ENCODE measurements at places on chromosomes 3 and 15.

DNA sequence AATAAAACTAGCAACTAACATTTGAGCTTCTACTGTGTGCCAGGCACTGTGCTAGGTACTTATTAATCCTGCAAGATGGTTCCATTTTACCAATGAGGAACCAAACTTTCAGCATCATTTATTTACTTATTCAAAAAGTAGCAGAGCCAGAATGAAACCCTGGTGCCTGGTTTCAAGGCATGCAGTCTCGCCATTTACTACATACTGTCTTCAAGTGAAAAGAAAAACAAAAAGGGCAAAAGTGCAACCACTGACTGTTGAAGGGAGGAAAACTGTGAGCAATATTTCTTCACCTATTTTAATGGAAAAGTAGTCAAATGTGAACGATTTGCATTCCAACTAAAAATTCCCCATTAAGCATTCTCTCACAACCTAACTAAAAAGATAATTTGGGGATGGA, 8.7 kb downstream of the DCUN1D1 start:
- DNase-seq, result no peak

GRCh38 chr3:100753846-100754245, 44.6 kb downstream of the TFG start:
- no peak for DNase-seq

- DNase-seq, result no peak
Observed at GRCh38 chr3:127949446-127950055, 34.5 kb downstream of the KBTBD12 start.

DNA sequence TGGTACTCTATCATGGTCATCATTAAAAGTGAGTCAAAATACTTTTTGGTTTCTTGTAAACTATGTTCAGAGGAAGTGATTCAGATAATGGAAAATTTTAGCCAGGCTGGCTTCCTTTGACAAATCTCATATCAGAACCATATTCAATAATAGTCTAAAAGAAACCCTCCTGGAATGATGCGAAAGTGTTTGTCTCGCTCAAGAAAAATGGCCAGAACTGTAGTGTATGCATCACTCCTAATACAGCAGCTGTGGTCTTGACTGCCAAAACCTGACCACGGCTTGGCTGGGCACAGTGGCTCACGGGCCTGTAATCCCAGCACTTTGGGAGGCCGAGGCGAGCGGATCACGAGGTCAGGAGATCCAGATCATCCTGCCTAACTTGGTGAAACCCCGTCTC, 35.6 kb upstream of the KCNMB2 start:
- DNase-seq, result no peak

- no peak for DNase-seq
Observed at GRCh38 chr3:25727316-25727715, 55.9 kb downstream of the NGLY1 start.

GRCh38 chr15:78023081-78023665, 54.3 kb downstream of the TBC1D2B start:
- DNase-seq, result no peak

DNA sequence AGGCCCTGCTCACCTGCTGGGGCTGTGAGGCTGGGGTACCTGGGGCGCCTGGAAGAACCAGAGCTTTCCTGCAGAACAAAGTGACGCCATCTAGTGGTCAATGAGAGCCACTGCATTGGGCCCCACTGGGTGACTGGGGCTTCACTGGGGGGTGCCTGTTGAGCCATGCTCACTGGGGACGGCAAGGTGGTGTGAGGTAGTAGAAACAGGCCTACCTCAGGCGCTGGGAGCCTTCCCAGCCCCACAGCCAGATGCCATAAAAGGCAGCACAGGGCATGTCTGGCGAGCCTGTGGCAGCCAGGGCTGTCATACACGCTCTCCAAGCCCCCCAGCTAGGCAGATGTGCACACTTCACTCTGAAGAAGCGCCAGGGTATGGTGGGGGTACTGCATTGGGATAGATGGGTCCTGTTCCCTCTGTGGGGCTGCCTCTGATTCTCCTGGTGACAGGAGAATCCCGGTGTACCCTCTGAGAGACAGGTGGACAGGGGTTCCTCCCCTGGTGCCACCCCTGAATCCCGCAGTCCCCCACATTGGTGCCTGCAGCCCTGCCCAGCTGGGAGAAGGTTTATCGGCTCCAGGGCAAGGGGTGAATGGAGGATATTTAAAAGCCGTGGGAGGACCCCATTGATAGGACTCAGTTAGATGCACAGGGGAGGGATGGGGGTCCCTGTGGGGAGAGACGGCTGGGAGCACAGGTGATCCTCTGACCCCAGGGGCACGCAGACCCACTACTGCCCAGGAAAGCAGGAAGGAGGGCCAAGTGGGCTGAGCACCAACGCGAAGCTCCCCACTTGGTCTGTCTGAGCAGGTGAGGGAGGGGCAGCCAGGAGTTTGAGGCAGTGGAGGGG, 178.8 kb downstream of the NSMCE3 start:
- DNase-seq, result peak; percentile 46

DNA sequence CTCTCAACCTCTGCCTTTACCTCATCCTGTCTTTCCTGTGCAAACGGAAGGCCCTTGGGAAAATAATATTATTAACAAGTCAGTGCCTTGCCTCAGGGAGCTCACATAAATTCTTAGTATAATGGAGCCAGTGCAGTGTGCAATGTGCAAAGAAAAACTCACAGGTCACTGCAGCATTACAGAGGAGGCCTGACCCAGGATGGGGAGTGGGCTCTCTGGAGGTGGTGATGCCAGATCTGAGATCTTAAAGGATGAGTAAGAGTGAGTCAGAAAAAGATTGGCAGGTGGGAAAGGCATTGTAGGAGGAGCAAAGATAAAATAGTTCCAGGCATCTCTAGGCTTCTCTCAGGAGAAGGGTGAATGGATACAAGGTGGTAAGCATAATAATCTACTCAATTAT, 185.6 kb upstream of the ADAMTS9 start:
- no peak for DNase-seq

DNA sequence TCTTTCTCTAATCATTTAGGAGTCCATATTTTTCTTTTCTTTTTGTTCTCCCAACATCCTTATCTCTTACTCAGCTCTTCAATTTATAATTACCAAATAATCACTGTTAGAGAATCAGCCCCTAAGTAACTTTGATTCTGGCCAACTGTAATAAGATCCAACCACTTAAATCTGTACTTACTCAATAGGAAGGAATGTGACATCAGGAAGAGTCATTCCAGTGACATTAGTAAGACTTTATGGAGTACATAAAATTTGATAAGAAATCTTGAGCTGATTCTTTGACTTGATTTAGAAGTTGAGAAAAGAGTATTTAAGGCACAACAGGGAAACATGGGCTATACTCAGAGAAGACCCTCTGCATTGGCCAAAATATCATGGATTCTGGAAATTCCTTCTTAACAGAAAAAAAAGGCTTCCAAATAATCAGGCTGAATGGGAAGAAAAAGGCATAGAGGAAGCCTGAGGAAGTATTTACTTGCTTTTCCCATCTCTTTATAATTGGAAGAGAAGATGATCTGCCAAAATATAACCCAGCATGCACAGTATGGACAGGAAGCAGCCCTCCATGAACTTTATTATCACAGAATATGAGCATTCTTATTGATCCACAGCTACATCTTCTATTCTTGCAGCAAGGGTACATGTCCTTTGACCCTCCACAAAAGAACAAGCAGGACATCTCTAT, 289.7 kb upstream of the TPRG1 start:
- no peak for DNase-seq

- peak; percentile 62 for DNase-seq
Observed at GRCh38 chr15:82108489-82109078, 62.8 kb upstream of the MEX3B start.

DNA sequence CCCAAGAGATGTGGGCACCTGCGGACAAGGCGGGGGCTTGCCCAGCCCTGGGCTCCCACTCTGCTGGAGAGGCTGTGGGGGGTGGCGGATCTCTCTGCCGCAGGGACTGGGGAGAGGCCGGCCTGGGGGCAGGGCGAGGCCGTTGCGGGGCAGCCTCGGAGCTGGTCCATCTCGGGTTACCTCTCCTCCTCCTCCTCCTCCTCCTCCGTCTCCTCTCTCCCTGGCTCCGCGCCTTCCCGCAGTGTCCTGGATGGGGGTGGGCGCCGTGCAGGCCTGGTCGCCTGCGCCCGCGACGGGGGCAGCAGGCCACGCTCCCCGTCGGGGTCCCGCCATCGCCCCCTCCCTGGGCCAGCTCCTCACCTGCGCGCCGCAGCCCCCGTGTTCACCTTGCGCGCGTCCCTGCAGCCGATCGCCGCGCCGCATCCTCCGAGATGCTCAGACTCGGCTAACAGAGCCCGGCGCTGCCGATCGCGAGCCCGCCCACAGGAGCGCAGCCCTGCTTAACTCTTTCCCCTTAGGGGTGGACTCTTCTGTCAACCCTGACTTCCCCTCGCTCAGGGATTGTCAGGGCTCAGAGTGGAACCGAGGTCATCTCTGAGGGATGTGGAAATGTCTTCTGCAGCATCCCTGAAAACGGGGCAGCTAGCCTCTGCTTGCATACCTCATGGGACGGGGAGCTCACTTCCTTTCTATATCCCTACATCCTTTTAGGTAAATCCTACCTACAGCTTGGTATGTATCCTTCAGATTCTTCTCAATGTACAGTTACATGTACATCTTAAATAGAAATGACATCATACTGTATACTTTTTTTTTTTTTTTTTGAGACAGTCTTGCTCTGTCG, at the start of gene PRRT3:
Gene PRRT3, minus strand, starts transcription at position 447 of the 844 bp plus-strand sequence. CDS start 2,293 bp downstream, outside the sequence.
- DNase-seq, result peak; percentile 52

GRCh38 chr3:174216019-174216418, 643.1 kb upstream of the NAALADL2 start:
- no peak for DNase-seq

- no peak for DNase-seq
Observed at GRCh38 chr3:105613120-105613519, 246.4 kb downstream of the ALCAM start.

DNA sequence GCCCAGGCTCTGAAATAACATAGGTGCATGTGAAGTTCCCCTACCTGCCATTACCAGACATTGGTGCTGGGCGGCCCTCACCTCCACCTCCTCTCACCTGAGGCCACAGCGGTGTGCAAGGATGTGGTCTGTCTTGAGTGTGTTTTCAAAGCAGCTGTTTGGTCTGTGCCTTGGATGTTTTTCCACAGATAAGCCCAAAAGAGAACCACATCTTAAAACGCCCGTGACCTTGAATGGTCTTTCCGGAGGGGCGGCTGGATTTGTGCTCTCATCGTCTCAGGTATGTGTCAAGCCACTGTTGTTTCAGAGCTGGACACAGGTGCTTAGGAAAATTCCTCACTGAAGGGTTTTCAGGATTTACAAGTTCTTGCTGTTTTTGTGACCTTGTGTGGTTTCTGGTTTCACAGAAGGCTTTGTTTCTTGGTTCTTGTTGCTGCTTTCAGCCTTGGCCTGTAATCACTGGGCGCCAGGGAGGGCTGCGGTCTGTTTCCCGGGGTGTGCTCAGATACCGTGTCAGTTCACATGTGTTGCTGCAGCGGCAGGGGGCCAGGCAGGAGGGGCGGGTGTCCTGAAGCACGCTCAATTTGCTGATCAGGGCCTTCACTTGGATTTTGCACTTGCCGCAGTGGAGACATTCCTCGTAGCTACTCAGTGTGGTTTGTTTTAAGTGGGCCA, 128.4 kb downstream of the IGF1R start:
- DNase-seq, result no peak

GRCh38 chr3:161822291-161822690, 325.7 kb downstream of the OTOL1 start:
- no peak for DNase-seq

DNA sequence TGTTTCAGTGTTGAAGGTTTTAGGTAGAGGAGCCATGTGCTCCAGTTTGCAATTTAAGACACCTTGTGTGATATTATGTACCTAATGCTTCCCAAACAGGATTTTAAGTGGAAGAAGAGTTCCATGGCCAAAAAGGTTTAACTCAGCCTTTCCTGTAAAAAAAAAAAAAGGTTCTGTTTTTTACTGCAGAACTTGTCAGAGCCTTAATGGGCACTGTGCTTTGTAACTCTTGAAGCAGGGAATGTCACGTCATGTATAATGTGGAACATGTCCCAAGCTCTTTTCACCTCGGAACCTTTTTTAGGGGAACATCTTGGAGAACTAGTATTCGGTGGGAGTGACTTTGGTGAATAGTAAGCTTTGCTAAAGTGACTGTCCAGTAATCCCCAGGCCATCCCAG, 31.6 kb downstream of the PSMD6 start:
- DNase-seq, result no peak

GRCh38 chr3:126529585-126530170, 5.7 kb downstream of the CHST13 start:
- DNase-seq, result no peak

- DNase-seq, result no peak
Observed at GRCh38 chr15:94370206-94370935, 139.0 kb downstream of the MCTP2 start.

- no peak for DNase-seq
Observed at GRCh38 chr3:194562986-194563385, 70.2 kb downstream of the TMEM44 start.

- DNase-seq, result no peak
Observed at GRCh38 chr3:120265989-120266388, 19.0 kb downstream of the GPR156 start.

GRCh38 chr3:125219261-125219701, 6.7 kb upstream of the SLC12A8 start:
- no peak for DNase-seq

DNA sequence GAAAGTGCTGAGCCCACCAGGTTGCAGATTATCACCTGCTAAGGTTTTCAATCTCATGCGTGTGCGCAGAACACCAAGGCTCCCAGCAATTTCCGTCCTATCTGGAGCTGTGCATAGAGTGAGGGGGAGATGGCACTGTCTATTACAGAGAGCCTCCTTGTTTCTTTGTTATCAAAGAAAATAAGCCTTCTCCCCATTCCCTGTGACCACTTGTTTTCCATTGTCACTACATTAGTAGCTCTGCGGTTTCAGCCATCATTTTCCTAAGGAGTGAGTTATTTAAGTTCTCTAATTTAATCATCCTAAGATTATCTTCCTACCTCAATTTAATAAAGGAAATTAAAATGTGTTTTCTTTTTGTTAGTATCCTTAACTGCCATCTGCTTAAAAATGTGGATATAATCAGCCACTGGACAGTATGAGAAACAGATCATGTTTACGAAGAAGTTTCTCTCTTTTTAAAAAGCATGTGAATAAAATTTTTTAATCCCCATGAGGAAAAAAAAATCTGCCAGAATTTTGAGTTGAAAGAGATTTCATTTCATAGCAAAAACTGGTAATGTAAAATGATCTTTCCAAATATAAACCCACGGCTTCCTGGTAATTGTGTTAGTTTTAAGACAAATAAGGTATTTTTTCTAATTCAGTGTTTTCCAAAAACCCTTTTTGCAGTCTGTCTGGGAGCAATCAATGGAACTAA, 172.3 kb upstream of the UBE2E1 start:
- DNase-seq, result no peak

- DNase-seq, result no peak
Observed at GRCh38 chr15:65553691-65554090, 23.4 kb downstream of the HACD3 start.

- no peak for DNase-seq
Observed at GRCh38 chr15:50355980-50356379, 982 bp upstream of the GABPB1 start.

GRCh38 chr15:57245130-57245529, 131.2 kb upstream of the CGNL1 start:
- DNase-seq, result no peak

DNA sequence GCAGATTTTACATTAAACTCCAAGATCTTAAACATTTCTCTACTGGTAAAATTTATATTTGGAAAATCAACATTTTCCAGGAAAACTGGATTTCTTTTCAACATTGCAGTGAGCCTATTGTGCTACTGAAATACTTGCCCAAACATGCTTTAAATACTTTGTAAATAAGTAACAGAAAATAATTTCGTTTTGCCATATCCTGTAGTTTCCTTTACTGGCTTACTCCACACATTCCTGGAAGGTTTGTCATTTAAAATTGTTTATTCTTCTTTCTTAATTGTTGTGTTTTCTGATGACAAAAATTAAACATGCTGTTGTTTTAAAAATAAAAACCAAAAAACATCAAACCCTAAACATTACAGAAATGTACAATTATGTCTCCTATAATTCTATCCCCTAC, 22.0 kb downstream of the ACAD11 start:
- no peak for DNase-seq
